ENCODE measurements at places on chromosomes 1 and 21.

- DNase-seq: peak; percentile 93
Observed at GRCh38 chr1:223845810-223846682, at the start of gene TP53BP2. Gene TP53BP2, minus strand, starts transcription at chr1:223845947. Its CDS starts 267 bp downstream, at chr1:223845680.

DNA sequence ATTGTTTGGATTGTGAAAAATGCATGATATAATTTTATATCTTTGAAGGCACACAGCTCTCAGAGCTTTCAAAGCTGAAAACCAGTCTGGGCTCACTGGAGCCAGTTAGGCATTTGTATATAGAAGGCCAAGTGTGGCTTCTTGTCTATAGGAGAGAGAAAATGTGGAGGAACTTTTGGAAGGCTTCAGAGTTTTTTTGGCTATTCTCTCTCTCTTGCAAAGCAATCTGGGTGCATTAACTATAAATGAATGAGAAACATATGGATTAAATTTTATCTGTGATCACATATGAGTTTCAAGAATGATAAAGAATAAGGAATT, 216.7 kb upstream of the HOOK1 start:
- DNase-seq: no peak

GRCh38 chr1:211735208-211736170, 60.1 kb upstream of the NEK2 start:
- DNase-seq: peak; percentile 26

DNA sequence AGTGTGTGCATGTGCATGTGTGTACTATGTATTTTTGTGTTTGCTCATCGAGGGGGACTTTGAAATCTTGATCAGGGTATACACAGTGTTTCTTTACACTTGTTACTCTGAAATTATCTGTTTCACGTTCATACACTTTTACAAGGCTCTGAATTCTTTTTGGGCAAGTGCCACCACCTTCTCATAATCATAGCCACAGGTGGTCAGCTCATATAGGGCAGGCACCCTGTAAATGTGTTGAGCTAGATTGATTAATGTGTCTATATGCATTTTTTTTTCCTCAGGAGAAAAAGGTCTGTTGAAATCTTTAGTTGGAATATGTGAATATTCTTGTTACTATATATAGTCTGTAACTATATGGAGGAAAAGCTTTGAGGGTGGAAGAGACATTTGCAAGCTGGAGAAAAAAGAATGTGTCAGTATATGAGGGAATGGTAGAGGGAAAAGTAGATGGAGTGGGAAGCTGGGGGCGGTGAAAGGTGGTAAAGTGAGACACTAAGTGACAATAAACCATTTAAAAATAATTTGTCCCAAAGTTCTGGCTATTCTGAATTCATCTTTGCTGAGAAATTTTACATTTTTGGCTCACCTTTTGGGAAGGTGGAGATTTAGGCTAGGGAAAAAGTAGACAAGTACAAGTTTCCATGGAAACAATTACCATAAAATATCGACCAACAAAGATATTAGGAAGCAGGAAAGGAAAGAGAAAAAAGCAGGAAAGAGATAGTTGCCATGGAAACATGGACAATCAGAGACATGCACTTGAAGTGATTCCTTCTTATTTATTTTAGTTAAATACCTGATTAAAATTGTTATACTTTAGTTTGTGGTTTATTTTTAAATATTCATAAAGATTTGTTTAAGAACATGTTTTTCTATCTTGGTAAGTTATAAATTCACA, 277.5 kb downstream of the PDE4B start:
- DNase-seq: no peak

- DNase-seq: no peak
Observed at GRCh38 chr1:195434566-195435203, 1173.6 kb downstream of the KCNT2 start.

DNA sequence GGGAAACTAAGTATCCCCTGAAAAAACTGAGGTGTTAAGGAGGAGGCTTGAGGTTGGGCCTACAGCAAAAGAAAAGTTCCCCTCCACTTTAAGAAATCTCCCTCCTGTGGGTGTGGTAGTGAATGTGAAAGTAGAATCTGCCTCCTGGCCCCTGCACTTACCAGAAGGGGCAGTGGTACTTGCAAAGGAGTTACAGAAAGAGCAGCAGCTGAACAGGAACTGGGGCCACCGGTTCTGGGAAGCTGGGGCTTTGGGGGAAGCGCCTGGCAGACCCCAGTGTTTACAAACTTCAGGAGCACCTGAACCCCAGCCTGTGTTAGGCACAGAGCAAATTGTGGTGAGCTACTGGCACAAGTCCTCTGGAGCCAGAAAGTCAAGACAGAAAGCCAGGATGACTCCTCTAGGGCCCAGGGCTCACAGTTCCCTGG, 250.2 kb upstream of the FGGY start:
- DNase-seq: no peak
